Left renal pelvis (tissue), 4 donors: ENCODE measurements at places on chromosomes 1 and 21. TPM values are rescaled to one million over a fixed set of nuclear protein-coding genes. Genes with fewer than 3 reads are reported as not detected.

The ETV3L gene
- polyA plus RNA-seq = not detected

The RNU5D-1 gene
- polyA plus RNA-seq = not detected

The ISG15 gene
- polyA plus RNA-seq = 15.9 TPM

The AADACL3 gene
- not detected for polyA plus RNA-seq

The GPR25 gene
- polyA plus RNA-seq = not detected

DNA sequence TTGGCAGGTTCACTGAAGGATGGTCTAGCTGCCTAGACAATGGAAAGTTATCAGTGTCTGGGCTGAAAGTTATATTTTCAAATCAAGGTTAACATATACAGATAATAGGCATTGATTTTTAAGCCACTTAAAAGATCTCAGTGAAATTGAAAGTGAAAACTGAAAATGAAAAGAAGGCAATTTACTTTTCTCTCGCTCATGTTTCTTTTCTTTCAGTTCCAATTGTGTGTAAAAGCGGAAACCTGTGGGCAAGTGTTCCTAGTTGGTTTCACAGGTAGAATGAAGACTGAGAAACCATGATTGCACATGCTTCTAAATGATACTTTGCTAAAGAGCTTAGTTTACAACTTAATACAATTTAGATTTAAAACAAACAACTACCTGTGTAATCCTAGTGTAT is 383.7 kb downstream of the ZP4 start:
- DNase-seq = no peak

DNA sequence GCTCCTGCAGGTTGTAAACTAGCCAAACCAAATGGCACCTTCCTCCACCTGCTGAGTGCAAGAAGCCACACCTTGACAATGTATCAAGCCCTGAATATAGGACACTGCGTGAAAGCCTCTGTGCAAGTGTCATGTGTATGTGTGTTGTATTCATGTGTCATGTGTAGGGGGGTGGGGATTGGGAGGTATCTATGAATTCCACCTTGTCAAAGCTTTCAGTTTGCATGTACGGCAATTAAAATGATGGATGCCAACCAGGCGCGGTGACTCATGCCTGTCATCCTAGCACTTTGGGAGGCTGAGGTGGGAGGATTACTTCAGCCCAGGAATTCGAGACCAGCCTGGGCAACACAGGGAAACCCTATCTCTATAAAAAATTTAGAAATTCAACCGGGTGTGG is 19.8 kb downstream of the CD34 start:
- DNase-seq = no peak

The CSMD2 gene
- 1.3 TPM for polyA plus RNA-seq

The KCNJ10 gene
- polyA plus RNA-seq = 1.0 TPM

- no peak for DNase-seq
Observed at GRCh38 chr1:3034162-3034561, 12.9 kb downstream of the ACTRT2 start.

- no peak for DNase-seq
Observed at GRCh38 chr1:160837558-160838205, 25.0 kb downstream of the CD244 start.

- no peak for DNase-seq
Observed at GRCh38 chr1:160907976-160908375, 23.0 kb upstream of the ITLN1 start.

The OLIG2 gene
- polyA plus RNA-seq = not detected

- no peak for DNase-seq
Observed at GRCh38 chr1:31900790-31901189, 37.4 kb downstream of the PTP4A2 start.

DNA sequence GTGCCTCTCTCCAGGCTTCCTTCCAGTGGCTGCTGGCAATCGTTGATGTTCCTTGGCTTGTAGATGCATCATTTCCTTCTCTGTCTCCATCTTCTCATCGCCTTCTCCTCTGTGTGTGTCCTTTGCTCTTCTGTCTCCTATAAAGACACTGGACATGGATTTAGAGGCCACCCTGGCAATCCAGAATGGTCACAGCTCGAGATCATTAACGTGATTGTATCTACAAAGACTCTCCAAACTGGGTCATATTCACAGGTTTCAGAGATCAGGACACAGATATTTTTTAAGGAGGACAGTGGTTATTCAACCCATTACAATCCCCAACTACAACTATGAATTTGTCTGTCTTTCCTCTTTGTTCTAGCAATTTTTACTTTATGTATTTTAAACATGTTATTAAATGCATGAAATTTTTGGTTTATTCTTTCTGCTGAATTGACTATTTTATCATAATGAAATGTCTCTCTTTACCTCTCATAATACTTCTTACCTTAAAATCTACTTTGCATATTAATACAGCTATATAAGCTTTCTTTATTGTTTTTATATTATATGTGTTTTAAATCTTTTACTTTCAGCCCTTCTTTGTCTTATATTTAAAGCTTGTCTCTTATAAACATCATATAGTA is 22.8 kb downstream of the CR1 start:
- no peak for DNase-seq

DNA sequence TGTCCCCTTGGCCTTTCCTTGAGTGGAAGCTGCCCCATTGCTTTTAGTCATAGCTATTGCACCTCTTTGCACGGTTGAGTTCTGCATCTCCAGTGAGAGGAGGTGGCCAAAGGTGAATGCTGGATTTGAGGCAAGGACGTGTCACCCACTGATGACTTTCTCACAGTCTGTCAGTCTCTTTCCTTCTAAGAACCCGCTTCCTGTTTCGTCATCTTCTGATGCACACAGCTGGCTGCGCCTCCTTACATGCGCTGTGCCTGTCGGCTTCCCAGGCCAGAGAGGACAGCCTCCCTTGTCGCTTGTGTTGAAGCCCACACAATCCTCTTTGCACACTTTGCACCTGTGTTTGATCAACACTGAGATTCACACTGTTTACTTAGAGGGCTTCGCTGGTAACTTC is 41.8 kb upstream of the PWP2 start:
- DNase-seq = no peak

DNA sequence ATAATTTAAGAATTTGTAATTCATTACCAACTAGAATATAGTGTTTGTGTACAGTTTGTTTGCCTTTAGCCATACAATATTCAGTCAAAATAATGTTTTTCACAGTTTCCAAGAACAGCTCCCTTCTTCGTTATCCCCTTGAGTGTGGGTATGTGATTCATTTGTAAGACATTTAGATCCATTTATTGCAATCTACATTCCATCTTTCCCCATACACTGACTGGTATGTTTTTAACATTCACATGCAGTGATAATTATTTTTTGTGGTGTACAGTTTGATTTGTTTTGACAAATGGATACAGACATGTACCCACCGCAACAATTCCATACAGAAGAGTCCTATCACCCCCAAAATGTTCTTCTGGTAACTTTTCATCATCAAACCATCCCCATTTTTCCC is 589.1 kb upstream of the ADAMTS5 start:
- no peak for DNase-seq

The TLR5 gene
- 6.6 TPM for polyA plus RNA-seq

The UMODL1 gene
- polyA plus RNA-seq = not detected

GRCh38 chr1:93605812-93606512 is 75.7 kb downstream of the BCAR3 start:
- DNase-seq = no peak

The H6PD gene
- polyA plus RNA-seq = 39.8 TPM

The LRRIQ3 gene
- polyA plus RNA-seq = 0.40 TPM

- no peak for DNase-seq
Observed at GRCh38 chr1:118021668-118022067, 92.1 kb downstream of the WDR3 start.

GRCh38 chr1:51219022-51219421 is 17.1 kb upstream of the RNF11 start:
- DNase-seq = no peak

The WLS gene
- 123 TPM for polyA plus RNA-seq

DNA sequence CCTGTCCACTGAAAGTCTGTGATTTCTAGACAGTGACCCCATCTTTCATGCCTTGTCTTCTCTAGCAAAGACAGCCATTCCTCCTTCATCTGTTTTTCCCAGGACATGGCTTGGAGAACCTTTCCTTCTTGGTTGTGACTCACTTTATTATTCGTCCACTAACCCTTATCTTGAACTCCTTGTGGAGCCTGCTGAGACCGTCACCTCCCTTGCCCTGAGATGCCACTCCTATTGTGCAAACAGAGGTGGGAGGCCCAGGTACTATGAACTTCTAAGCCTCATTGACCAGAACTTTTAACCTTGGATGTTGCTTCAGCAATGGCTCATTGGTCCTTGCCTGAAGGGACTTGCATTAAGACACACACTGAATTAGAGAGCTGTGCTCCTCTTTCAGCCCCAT is 117.5 kb downstream of the FOXD2 start:
- DNase-seq = no peak

The OR13G1 gene
- not detected for polyA plus RNA-seq

GRCh38 chr1:21857142-21857839 is 45.2 kb downstream of the LDLRAD2 start:
- DNase-seq = no peak

DNA sequence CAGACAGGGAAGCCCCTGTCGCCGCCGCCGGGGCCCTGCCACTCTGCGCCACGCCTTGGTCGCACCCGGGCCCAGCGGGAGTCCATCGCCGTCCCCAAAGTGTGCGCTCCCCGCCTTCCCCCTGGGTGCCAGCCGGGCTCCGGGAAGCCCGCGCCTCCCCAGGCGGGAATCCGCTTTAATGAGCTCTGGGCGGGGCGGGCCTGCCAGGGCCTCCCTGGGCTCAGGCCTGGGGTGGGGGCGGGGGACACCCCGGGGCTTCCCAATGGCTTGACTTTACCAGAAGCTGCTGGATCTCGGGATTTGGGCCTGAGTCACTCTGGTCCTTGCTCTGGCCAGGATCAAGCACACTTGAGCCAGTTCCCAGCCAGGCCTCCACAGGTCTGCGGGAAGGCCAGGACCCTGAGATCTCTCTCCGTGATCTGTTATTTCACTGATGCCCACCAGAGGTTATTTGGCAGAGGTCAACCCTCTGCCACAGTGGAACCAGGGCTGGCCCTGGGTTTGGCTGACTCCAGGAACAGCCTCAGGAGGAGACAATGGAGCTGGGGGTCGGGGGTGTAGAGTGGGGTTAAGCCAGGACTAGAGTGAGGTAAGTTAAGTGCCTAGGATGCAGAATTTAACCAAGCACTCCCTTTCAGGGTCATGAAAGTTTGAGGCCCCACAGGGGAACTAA is 178.4 kb upstream of the EDN2 start:
- no peak for DNase-seq

The MATN1 gene
- 0.32 TPM for polyA plus RNA-seq

DNA sequence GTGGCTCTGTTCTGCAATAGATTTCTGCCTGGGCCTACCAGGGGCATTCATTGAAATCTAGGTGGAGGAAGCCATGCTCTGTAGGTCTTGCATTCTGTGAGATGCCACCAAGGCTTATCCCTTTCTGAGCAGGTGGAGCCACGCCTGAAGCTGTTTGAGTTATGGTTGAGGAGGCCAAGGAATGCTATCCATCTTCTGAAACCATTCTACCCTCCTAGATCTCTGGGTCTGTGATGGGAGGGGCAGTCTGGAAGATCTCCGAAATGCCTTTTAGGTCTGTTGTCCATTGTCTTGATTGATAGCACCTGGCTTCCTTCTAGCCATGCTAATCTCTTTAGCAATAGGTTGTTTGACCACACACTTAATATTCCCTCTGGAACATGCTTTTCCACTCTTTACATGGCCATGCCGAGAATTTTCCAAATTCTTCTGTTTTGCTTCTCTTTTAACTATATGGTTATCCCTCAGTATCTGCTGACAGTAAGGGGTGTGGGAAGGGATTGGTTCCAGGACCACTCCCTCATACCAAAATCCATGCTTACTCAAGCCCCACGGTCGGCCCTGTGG is 45.2 kb downstream of the AK4 start:
- no peak for DNase-seq

GRCh38 chr1:68313735-68314134 is 81.4 kb upstream of the WLS start:
- no peak for DNase-seq

The TOR1AIP2 gene
- polyA plus RNA-seq = 36.3 TPM

DNA sequence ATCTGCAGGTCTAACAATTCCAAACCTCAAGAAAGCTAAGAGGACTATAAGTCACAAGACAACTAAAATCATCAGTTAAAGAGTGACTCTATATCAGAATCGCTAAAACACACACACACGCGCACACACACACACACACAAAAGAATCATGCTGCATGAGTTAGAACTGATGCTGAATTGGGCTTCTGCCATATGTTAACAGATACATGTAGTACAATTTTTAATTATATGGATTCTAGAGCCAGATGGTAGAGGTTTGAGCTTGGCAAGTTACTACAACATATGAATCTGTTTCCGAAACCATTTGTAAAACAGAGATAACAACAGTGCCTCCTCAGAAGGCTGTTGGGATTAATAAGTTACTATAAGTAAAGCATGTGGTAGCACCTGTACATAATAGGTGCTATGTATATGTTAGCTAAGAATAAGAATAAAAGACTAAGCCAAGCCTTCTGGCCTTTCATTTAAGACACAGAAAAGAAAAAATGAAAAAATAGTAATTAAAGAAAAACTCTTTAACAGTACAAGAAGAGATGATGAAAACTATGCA is 17.9 kb downstream of the EPRS1 start:
- no peak for DNase-seq

The PRR9 gene
- not detected for polyA plus RNA-seq

The C1orf167 gene
- polyA plus RNA-seq = 0.10 TPM

The OR2T3 gene
- polyA plus RNA-seq = not detected

The USH2A gene
- polyA plus RNA-seq = 0.04 TPM

- DNase-seq = no peak
Observed at GRCh38 chr1:203169770-203170520, 5.7 kb downstream of the MYBPH start.

DNA sequence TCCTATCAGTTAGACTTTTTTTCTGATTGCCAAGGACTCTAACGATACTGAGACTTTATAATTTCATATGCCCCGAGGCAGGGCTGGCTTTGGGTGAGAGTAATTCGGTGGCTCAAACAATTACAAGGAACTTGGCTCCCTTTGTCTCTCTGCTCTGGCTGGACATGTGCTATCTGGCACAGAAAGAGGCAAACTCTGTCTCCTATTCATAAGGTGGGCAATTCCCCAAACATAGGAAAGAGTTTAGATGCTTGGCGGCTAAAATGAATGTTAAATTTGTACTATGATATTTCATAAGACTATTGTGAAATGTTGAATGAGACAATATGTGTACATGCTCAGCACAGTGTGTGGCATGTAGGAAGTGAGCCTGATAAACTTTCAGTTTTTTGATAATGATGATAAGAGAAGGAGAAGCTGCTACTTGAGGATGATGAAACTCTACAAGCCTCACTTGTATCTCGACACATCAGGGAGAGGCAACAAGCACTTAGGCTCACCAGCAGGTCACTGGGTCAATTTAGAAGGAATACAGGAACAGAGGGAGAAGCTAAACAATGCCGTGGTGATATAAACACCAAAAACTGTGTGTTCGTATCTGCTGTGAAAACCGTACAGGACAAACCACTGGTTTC is 12.6 kb upstream of the NTPCR start:
- DNase-seq = no peak

The AUNIP gene
- polyA plus RNA-seq = 3.8 TPM

The AJAP1 gene
- polyA plus RNA-seq = 1.2 TPM

- DNase-seq = no peak
Observed at GRCh38 chr21:31107871-31108270, 69.6 kb upstream of the KRTAP19-8 start.

The LCE1D gene
- not detected for polyA plus RNA-seq
